NCI-H1417 treated with DMSO at 0.1 percent for 48 hours (cell line): ENCODE measurements at places on chromosomes 5 and 9.

DNA sequence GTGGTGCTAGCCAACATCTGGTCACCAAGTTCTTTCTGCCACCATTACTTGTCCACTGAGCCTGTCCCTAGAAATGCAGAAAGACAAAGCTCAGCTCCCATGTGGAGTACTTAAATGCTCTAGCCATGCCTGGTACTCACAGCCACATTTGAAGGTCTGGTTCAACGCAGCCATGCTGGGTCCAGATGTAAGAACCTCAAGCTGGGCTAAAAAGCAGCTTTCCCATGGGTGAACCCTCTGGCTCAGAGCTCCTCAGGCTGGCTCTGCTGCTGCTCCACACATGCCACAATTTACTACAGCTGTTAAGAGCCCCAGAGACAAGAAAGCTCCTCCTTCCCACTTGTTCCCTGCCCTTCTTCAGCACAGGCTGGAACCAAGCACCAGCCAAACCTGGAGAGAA is 97.1 kb upstream of the LRRTM2 start:
- no peak for DNase-seq

GRCh38 chr5:90342576-90342975 is 67.0 kb downstream of the CETN3 start:
- no peak for DNase-seq

DNA sequence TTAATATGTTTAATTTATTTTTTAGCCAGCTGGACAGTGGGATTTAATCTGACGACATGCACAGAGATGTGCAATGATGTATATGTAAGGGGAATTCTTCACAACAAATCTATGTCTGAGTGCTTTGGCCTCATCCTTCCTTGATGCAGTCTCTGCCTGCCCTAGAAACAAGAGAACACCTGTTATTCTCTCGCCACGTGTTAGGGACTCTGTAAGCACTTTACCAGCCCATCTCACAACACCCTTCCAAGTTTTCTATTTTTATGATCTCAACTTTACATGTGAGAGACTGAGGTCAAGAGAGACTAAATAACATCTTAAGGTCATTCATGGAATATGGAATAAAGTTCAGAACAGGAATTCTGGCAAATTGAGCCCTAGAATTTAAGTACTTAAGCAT is 123.0 kb upstream of the GAS1 start:
- no peak for DNase-seq

DNA sequence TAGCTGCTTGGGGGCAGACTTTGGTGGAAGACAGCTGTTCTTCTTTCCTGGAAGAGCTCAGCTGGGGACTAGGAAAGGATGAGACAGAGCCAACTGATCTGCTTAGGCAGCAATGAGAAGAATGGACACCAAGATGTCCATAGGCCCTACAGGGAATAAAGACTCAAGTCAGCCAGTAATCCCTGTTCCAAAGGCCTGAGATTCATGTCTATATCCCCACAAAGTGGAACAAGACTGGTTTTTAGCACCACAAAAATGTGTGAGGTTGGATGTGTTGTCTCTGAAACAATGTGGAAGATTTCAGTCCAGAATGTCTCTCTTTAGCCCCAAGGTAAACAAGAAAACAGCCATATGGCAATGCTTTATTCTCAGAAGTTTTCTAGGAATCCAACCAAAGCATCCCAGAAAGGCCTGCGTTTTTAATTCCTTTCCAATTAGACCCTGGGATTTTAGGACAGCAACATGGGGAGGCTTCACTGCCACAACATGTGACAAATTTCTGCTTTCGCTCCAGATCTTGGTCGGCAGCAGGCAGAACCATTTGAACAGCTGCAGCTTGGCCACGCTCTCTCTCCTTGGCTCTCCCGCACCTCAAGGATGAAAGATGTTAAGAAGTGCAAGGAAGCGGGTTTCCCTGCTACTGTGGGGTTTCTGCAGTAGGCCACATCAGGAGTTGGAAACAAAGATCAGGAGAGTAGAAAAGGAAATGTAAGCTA is 245.1 kb downstream of the FSTL4 start:
- no peak for DNase-seq

DNA sequence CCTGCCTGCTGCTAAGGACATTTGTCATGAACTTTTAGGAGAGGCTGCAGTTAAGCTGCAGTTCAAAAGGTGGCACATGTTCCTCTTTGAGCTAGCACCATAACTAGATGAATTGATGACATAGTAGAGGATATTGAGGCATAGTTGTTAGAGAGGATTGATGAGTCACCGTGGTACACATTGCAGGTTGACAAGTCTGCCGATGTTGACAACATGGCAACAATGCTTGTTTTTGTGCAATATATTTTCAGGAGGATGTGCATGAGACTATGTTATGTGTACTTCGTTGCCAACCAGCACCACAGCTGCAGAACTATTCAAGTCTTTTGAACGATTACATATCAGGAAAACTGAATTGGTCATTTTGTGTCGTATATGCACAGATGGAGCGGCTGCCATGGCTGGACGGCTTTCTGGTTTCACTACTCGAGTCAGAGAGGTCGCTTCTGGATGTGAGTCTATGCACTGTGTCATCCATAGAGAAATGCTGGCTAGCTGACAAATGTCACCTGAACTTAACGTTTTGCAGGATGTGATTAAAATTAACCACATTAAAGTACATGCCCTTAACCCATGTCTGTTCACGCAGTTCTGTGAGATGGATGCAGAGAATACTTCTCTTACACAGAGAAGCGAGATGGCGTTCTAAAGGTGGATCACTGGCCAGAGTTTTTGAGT is 24.2 kb downstream of the ANP32B start:
- DNase-seq = no peak

DNA sequence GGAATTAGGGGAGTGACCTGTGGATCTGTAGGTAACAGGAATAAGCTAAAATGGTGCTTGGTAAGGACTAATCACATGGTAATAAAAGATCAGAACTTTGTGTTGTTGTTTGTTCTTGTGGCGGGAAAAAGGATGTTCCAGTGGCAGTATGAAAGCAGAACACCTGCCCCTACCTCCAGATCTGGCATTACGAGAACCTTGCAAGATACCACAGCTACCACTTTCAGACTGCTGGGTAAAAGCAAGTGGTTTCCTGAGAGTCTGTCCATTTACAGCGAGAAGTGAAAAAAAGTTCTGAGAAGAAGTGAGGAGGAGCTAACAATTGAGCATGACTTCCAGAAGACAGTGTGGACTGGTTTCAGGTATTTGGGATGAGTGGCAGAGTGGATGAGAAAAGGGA is 252.5 kb downstream of the TLE4 start:
- DNase-seq = no peak

DNA sequence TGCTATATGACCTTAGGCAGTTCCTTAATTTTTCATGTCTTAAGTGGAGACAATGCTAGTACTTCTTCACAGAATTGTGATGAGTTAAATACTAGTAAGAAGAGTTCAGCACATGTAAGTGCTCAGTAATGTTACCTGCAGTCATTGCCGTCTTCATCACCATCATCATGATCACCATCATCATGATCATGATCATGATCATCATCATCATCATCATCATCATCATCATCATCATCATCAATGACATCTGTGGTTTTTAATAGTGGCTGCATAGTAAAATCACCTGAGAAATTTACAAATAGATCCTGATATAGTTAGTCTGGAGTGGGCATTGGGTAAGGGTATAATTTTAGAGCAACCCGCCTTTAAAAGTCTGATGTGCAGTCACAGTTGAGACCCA is 14.7 kb upstream of the PALM2AKAP2 start:
- DNase-seq = no peak

- no peak for DNase-seq
Measured at GRCh38 chr5:135833961-135834638, 363 bp upstream of the SLC25A48 start.

DNA sequence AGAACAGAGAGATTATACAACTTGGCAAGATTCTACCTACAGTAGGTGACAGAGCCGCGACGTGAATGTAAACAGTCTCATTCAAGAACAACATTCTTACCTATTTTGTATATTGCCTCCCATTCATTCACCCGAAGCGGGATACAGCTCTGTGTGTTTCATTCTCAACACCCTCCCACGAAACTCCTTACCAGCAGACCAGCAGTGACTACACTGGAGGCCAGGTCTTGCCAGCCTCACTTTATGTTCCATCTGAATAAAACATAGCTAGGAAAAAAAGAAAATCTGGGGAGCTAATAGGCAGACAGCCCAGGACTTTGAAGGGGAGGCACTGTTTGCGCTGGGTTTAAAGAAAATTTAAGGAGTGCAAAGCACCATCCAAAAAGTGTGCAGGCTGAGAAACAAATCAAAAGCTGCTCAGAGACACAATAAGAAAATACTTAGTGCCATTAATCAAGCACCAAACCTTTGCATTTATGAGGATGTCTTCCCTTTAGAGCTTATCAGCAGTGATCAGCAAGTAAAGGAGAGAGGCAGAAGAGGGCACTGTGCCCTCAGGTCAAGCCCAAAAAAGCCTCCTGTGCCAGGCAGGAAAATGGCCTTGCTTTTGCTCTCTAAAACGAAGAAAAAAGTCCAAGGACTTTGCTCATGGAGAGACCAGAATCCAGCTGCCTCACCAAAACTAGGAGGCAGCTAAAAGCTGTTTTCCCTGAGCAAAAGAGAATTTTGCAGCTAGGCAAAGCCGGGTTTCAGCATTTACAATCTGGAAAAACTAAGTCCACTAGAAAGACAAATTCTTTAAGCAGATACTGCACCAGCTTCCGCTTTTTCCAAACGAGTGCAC is 295.1 kb downstream of the BNC2 start:
- DNase-seq = no peak

- no peak for DNase-seq
Measured at GRCh38 chr5:75611311-75612225, at the start of gene ANKDD1B. Gene ANKDD1B, plus strand, starts transcription at chr5:75611453. Its CDS starts 182 bp downstream, at chr5:75611635.

DNA sequence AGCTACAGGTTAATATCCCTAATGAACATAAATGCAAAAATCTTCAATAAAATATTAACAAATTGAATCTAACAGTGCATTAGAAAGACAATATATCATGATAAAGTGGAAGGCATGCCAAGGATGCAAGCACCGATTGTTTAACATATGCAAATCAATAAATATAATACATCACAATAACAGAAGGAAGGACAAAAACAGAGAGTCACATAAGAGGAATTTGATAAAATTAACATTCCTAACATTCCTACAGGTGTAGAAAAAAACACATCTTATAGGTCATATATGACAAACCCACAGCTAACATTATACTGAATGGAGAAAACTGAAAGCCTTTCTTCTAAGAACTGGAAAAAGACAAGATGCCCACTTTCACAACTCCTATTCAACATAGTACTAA is 297.0 kb downstream of the CDH18 start:
- no peak for DNase-seq

GRCh38 chr5:29089591-29090130 is 2051.3 kb upstream of the CDH9 start:
- DNase-seq = no peak

- no peak for DNase-seq
Measured at GRCh38 chr5:124764992-124765611, 18.7 kb upstream of the ZNF608 start.

DNA sequence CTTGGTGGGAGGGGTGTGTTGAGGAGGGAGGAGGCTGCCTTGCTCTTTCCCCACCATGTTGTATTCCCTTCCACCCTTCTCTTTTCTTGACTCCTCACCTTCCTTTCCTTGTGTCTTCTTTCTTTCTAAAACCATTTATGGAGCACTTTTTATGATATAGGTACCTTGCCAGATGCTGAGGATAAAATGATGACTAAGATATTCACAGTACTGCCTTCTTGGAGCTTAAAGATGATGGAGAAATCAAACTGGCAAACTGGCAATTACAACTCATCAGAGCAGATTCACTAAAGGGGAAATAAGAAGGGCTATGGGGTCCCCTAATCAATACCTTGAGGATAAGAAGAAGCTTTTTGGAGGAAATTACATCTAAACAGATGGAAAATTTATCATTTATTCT is 273.2 kb upstream of the MEF2C start:
- DNase-seq = no peak

DNA sequence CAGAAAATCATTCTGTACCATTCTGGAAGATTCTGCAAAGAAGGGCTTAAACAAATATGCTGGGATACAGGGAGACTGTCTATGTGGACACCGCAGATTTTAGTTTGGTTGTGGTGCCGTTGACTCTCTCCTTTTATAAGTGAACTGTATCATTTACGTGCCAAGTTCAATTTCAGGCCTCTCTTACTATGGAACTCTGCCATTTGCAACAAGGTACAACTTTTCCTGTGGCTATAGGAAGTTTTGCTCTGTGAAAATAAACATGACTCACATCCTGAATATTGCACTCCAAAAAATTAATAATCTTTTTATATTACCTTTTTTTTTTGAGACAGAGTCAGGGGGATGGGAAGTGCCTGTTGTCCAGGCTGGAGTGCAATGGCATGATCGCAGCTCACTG is 29.7 kb upstream of the CSNK1G3 start:
- no peak for DNase-seq

DNA sequence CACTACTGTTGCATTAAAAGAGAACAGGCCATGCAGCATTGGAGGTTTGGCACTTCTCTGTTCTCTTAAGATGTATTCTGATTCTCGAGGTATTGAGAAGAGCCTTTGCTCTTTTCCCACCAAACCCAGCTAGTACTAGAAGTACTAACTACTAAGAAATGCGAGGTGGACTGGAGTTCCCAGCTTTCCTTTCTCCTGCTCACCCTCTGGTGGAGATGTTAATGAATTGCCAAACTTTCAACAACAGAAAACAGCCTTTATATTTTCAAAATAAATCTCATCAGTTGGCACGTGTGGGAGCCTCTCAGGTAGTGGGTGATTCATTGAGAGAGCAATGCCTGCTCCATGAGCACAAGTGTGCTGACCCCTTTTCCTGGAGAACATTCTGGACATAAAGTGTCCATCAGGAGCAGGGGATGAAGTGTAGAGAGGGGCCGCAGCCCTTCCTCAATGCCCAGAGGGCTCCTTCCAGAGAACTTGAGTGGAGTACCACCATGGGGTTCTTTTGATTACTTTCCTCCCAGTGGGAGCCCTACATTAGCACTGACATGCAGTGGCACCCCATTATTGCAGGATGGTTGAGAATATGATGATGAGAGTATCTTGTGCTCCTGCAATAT is 45.7 kb downstream of the TMEM174 start:
- DNase-seq = no peak

- no peak for DNase-seq
Measured at GRCh38 chr9:95349091-95350038, 31.9 kb upstream of the FANCC start.

GRCh38 chr5:32991421-32991815 is 280.3 kb downstream of the NPR3 start:
- no peak for DNase-seq

- DNase-seq = no peak
Measured at GRCh38 chr5:144202072-144202471, 31.4 kb downstream of the KCTD16 start.

DNA sequence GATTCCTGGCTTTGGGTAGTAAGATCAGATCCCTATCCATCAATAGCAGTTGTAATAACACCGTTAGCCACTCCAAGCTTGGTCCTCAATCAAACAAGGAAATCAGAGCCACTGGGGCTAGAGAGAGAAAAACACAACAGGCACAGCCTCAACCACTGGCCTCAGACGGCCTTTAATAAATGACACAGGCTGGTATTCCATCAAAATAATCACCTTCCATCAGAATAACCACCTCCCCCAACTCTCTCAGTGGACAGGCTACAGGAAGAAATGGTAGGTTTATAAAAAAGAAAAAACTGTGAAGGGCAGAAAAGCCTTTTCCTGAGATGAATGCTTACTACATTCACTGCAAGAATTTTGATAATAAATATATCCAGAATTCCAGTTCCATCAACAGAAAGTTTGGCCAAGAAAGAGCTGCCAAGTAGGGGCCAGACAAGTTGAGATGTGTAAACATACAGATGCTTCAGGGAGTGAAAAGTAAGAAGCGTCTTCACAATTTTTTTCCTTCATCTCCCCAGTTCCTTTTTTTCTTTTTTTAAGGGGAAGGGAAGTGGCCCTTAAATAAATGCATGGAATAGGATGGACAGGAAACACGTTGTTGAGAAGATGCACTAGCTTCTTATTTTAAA is 5.5 kb downstream of the FOXD1 start:
- DNase-seq = no peak
